Central memory CD8-positive, alpha-beta T cell (primary cell): ENCODE measurements at places on chromosomes 3 and 15.

GRCh38 chr3:20564966-20565365 is 379.0 kb upstream of the SGO1 start:
- DNase-seq: no peak
- H3K36me3 ChIP-seq: no peaks in the 10 kb centered on the region
- no peaks in the 10 kb centered on the region for H3K4me1 ChIP-seq
- no peak overlapping the region for H3K27ac ChIP-seq

DNA sequence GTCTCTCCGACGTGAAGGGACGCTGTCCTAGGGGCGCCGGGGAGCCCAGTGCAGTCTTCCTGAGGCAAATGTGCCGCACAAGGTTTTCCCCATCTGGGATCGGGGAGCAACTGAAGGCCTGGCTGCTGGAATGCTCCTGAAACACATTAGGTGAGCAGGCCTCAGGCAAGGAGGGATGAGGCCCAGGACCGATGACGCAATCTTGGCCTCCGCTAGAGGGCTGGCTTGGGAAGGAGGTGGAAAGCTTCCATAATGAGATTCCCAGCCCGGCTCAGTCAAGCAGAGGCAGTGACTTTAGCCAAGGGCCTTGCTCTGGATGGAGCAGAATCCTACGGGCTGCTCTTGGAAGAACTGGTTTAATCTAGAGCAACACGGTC is 50.8 kb downstream of the CPN2 start:
- H3K27ac ChIP-seq: no peak overlapping the region
- no peak for DNase-seq

- no peak overlapping the region for H3K4me3 ChIP-seq
- no peak overlapping the region for H3K27ac ChIP-seq
- H3K36me3 ChIP-seq: no peaks in the 10 kb centered on the region
- no peak for DNase-seq
Measured at GRCh38 chr3:123618076-123618708, 33.3 kb upstream of the HACD2 start.

DNA sequence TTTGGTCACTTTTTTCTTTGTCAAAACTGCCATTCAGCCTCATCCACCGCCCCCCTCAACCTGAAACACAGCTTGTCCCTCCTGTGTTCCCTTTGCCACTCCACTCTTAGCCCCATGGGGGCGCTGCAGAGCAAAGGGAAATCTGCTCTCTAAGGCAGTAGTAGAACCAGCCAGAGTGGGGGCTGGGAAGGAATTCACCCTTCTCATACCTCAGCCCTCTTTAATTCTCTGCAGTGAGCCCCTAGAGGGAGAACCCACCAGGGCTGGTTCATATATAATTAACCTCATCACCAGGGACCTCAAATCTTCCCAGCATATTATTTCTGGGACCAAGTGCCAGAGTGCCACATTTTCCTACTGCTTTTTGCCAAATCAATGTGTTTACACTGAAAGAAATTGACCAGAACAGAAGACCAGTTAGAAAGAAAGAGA is 2.8 kb upstream of the BCL6 start:
- H3K36me3 ChIP-seq: peaks cover 32% of the 10 kb centered on the region
- peak overlapping the region; percentile 37 for H3K4me3 ChIP-seq
- H3K27ac ChIP-seq: no peak overlapping the region
- H3K27me3 ChIP-seq: no peaks in the 10 kb centered on the region
- peak; percentile 87 for DNase-seq
